Common myeloid progenitor, CD34-positive (primary cell): ENCODE measurements at places on chromosomes 16 and 17.

DNA sequence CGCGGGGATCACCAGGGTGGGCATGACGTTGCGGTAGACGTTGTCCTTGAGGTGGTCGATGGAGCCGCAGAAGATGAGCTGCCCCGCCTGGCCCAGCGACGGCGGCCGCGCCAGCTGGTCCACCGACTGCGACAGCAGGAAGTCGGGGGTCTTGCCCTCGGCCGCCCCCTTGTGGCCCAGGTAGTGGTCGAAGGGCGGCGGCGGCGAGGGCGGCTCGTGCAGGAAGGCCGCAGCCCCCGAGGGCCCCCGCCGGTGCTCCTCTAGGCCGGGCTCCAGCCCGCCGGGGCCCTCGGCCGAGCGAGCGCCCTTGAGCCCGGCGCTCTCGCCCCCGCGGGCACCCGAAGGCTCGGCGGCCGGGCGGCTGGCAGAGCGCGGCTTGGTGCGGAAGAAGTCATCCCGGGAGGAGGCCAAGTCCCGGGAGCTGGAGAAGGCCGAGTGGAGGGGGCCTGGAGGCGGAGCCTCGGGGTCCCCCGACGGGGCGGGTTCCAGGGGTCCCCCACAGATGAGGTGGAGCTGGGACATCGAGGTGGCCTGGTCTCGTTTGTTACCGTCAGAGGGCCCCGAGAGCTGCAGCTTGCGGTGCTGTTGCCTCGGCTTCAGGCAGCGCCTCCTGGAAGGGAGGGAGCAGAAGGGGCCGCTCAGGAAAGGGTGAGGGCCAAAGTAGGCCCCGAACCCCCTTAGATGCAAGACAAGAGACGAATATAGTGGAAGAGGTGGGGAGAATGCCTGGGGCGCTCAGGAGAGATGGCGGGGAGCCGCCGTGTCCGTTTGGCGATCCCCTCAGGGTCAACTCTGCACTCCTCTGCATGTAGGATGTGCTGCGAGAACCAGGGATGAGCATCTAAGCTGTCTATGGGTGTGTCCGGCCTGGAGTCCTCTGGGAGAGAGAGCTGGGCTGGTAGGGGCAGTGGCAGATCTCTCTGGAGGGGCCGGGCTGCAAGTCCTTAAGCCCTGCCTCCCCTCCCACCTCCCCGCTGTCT is 8.8 kb downstream of the FAM171A2 start:
- DNase-seq: peak; percentile 31

DNA sequence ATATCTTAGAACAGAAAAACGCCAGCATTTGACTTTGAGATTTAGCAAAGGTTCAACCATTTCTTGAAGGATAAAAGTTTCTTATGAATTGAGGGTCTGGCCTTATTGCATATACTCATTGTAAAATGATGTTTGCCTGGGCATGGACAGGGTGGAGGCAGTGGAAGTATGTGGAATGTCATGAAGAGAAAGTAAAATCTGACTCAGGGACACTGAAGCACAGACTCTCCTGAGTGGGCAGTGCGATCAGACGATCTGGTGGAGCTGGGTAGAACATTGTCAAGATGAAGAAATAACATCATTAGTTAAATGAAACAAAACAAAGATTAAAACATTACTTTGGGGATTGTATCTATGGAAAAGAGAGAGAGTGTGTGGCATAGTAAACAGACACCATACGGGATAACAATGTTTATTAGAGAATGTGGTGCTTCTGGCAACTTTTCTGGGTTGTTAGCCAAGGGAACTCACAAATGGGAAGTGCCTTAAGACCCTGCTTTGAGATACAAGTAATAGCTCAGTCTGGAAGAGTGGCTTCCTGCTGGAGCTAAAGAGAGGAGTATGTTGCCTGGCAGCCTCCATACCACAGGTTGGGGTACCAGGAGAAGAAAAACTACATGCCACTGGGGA is 4.4 kb downstream of the MAP3K3 start:
- no peak for DNase-seq

DNA sequence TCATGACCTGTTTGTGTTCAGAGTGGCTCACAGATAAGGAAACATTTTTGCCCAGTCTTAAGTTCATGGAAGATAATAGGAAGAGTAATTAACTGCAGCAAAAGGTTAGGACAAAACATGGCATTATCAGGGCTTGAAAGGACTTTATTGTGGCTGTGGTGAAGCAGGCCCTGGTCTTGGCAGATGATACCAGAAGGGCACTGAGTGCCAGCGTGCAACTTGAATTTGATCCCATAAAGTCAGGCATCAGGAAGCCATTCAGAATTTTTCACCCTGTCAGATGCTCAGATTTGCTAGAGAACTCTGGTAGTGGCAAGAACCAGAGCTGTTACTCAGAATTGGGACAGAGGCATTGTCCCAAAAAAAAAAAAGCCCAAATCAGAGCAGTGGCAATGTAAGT is 11.2 kb upstream of the COG7 start:
- no peak for DNase-seq

DNA sequence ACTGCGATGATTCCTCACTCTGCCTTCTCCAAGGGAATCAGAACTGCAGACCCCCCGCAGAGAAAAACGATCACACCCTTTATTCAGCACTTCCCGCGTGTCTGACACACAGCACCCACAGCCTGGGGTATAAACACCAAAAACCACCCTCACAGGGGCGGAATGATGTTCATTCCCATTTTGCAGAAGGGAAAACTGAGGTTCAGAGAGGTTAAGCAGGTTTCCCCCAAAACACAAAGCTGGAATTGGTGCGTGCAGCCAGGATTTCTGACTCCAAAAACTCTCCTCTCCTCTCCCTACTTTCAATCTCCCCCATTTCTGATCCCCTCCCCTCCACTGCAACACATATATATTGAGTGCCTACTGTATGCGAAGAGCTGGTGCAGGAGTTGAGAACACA is 55.8 kb downstream of the XYLT1 start:
- no peak for DNase-seq

DNA sequence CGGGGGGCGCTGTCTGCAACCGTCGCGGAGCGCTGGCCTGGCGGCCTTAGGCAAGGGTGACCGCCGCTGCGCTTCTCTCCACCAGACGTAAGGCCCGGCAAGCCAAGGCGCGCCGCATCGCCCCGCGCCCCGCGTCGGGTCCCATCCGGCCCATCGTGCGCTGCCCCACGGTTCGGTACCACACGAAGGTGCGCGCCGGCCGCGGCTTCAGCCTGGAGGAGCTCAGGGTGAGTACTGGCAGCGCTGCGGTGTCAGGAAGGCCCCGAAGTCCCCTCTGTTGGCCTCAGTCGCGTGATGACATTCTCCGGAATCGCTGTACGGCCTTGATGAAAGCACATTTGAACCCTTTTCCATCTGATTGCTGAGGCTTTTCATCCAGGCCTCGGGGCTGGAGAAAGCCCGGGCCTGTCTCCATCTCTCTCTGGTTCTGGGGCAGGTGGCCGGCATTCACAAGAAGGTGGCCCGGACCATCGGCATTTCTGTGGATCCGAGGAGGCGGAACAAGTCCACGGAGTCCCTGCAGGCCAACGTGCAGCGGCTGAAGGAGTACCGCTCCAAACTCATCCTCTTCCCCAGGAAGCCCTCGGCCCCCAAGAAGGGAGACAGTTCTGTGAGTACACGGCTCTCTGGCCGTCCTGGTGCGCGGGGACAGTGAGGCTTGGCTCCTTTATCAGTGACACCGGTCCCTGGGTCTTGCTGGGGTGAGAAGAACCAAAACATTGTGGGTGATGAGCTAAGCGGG is 831 bp downstream of the RPL13 start:
- no peak for DNase-seq

GRCh38 chr16:3879887-3880564 is 487 bp downstream of the CREBBP start:
- peak; percentile 76 for DNase-seq

DNA sequence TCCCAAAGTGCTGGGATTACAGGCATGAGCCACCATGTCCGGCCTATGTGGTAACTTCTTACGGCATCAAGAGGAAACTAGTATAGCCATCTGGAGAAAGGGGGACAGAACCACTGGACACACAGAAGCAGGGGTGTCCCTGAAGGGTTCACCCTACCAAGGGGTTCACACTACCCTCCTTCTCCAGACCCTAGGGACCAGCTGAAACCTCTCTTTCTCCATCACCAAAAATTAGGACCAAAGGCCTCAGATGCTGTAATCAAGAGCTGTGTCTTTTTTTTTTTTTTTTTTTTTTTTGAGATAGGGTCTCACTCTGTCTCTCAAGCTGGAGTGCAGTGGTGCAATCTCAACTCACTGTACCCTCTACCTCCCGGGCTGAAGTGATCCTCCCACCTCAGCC is 33.2 kb downstream of the ZFHX3 start:
- no peak for DNase-seq

GRCh38 chr16:56948234-56948633 is 13.5 kb upstream of the CETP start:
- DNase-seq: no peak

- peak; percentile 31 for DNase-seq
Observed at GRCh38 chr16:82776470-82777146, 149.8 kb downstream of the CDH13 start.

- no peak for DNase-seq
Observed at GRCh38 chr17:44916781-44917241, 1.5 kb upstream of the GFAP start.

DNA sequence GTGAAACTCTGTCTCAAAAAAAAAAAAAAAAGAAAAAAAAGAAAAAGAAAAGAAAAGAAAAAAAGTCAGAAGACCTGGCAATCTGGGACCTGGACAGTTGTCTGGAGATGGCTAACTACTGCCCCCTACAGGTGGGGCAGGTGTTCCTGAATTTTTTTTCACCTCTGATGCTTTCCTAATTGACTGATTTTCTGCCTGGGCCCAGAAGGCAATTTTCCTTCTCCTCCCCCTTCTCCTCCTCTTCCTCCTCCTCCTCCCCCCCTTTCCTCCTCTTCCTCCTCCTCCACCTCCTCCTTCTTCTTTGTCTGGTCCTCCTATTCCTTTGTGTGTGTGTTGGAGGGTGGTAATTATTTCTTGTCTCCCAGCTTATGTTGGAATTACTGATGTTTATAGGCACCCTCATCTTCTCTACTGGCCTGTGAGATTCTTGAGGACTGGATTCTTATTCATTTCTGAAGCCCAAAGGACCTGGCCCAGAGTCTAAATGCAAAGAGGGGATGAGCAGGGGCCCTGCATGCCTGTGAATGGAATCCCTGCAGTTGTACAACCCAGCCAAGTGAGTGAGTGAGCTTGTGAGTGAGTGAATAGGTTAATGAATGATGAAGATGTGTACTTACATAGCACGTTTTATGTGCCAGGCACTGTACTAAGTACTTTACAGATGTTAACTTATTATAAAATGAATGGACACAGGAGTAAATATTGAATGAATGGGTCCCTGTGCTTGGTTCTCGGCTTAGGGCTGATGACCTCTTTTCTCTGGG is 26.9 kb downstream of the IRX5 start:
- DNase-seq: no peak

DNA sequence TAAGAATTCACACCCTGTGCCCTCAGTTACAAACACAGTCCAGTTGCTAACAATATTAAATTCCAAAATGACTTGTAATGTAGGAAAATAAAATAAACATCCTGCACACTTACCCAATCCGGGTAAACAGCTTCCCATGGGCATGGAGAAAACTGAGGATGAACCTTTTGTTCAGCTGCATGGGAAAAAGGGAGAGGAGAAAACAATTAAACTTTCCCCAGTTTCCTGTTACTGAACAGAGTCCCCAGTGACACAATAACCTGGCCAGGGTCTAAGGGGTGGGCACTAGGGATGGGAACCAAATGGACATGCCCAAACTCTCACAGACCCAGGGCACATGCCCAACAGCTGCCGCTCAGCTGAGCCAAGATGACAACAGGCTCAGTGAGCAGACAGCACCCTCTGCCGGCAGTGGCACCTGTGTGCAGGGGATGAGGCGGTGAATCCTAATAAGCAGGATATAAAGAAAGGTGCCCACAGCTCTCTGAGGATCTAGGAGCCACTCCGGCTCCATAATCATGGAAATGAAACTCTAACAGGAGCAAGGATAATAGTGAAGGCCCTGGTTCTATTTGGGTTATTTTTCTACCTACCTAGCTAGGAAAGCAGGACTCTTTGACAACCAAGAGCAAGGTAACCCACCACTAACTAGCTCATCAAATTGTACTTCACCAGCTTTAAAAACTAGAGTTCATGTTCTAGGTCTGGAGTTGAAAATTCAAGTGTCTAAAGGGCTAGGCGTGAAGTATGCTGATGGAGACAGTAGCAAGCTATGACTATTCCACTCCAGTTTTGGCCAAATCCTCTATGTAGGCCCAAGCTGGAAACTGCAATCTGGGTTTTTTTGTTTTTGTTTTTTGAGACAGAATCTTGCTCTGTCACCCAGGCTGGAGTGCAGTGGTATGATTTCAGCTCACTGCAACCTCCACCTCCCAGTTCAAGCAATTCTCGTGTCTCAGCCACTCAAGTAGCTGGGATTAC is 58.8 kb downstream of the SMG6 start:
- peak; percentile 85 for DNase-seq

- DNase-seq: peak; percentile 10
Observed at GRCh38 chr17:70314506-70314905, 145.2 kb downstream of the KCNJ2 start.

GRCh38 chr16:10039220-10040096 is 142.8 kb downstream of the GRIN2A start:
- DNase-seq: peak; percentile 53

GRCh38 chr16:84699712-84700445 is at the start of gene USP10:
USP10 (plus strand) TSS chr16:84700000; CDS start chr16:84700091, 91 bp downstream.
- DNase-seq: peak; percentile 75
